Activated T-helper 1 cell treated with anti-CD3 and anti-CD28 coated beads, Interleukin-2, amount 50 U/mL, for 16 hours (primary cell): ENCODE measurements at places on chromosomes 12 and 14.

DNA sequence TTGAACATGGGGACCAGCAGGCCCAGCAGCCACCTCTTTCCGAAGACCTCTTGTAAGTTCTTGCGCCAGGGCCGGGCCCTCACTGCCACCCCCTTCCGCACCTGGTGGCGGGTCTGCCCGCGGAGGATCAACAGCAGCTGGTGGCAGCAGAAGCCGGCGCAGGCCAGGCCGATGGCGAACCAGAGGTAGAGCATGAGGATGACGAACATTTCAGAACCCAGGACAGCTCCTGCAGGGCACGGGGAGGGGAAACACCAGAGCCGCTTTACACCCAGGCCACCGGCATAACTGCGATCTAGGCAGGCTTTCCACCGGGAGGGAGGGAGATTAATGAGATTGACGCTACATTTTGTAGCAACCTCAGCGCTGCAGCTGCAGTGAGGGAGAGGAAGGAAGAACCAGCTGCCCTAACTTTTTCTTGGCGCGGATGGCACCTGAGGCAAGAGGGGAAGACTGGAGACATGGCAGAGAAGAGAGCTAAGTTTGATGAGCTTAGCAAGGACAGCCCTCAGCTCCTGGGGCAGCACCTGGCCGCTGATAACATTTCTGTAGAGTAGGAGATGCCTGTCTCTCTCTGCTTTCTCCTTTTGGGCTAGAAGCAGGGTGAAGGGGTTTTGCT is 7.8 kb downstream of the ZDHHC22 start:
- DNase-seq, result no peak

DNA sequence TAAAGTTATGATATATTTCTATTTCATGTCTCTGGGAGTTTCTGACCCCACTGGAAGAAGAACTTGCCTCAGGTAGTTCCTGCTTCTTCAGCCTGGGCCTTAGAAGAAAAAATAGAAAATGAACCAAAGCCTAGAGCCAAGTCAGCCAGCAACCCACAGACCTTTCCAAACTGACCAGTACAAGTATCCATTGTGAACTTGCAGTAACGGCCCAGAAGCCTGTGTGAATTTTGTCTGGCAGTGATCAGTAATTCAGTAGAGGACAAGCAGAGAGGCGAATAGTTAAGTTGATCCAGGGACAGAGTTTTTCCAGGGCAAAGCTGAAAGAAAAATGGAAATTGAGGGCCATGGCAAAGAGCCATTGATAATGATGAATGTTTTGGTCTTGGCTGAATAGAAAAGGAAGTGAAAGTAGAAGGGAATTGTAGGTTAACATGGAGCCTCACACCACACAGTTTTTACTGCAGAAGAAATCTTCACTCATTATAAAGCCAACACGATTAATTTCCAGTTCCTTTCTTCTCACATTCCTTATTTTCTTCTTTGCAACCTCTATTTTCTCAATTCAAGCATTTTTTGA is 311.8 kb downstream of the BTG1 start:
- no peak for DNase-seq

- no peak for DNase-seq
Measured at GRCh38 chr14:48274826-48275225, 599.4 kb upstream of the MDGA2 start.

DNA sequence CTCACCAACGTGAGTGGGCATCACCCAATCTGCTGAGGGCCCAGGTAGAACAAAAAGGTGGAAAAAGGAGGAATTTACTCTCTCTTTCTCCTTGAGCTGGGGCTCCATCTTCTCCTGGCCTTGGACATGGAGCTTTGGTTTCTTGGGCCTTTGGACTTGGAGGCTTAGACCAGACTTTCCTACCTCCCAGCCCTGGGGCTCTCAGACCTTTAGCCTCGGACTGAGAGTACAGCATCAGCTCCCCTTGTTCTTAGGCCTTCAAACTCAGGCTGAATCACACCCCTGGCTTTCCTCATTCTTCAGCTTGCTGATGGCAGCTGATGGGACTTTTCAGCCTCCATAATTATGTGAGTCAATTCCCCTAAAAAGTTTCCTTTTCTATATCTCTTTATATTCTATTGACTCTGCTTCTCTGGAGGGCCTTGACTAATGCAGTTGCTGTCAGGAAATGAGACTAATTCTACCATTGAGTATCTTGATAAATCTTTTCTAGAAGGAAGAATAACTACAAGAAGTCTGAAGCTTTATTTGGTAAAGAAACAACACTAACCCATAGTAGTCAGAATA is 15.9 kb upstream of the CLEC4E start:
- no peak for DNase-seq
